ENCODE measurements at places on chromosomes 16 and 17. TPM values are rescaled to one million over a fixed set of nuclear protein-coding genes. Genes with fewer than 3 reads are reported as not detected.
A peak's percentile ranks its signal among the peaks of the same experiment; 100 is the strongest.

GRCh38 chr16:24009098-24009497 is 173.3 kb downstream of the PRKCB start:
- no peak for DNase-seq

DNA sequence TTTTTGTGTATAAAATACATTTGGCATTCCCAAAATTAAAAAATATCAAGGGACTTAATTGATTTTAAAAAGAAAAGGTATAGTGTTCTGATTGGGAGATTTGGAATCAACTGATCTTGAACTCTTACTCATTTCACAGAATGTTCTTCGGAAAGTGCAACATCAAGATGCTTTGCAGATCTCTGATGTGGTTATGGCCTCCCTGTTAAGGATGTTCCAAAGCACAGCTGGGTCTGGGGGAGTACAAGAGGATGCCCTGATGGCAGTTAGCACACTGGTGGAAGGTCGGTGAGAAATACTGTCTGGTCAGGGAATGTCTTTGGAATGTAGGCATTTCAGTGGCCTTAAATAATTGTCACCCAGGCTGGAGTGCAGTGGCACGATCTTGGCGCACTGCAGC is 19.5 kb upstream of the TBKBP1 start:
- no peak for DNase-seq

DNA sequence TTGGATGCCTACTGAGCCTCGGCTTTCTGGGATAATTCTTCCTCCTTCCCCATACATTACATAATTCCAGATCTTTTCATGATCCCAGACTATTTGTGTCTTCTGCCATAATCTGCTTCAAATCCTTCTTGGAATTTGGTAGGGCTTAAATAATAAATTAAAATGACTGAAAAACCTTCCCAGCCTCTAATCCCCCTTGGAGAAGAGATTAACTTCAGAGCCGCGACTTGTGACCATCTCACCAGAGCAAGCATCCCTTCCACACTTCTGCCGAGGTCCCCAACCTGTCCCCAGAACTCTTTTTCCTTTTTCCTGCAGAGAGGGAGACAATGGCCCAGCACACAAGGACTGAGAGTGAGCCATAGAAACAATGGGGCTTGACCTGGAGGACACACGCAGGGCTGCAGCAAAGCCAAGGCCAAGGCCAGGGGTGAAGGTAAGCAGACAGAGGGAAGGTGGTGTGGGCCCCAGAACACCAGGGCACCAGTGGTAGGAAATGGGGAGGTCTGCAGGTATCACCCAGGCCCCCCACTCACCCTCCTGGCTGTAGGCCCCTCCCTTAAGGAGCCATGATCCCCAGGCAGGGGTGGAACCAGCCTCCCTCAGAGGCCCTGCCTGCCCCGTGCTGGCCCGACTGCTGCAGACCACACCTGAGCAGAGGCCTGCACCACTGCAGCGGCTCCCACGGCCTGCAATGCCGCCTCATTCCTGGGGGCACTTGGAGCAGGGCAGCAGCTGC is 9.6 kb upstream of the BCAR1 start:
- no peak for DNase-seq

DNA sequence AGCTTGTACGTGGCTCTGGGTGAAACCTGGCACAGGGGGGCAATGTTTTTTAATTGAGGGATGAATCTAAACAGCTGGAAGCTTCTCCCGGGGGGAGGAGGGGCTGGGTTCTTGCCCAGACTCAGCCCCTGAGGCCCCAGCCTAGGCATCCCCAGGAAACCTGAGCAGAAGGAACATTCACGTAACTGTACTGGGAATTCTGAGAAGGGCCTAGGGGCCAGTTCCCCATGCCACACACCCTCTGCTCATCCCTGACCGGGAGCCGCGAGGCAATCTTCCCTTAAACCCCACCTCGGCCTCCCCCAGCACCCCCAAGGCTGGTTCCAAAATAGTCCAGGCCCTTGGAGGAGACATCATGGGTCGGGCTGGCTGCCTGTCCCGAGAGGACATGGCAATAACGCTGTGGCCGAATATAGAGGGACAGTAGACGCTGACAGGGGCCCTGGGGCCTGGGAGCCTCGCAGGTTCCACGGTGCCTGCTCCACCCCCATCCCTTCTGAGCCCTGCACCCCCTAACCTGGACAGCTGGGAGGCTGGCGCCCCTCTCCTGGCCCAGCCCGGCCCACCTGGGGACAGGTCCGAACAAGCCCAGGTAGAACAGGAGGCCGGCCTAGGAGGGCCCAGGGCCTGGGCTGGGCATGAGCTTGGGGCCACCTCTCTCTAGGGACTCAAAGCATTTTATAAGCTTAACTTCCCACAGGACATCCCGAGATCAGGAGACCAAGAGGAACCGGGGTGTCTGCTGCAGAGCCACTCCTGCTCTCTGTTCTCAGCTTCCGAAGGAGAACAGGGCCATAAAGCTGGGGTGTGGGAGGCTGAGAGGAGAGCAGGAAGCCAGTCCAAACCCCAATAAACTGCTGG is 83.2 kb upstream of the TOB1 start:
- DNase-seq: no peak

DNA sequence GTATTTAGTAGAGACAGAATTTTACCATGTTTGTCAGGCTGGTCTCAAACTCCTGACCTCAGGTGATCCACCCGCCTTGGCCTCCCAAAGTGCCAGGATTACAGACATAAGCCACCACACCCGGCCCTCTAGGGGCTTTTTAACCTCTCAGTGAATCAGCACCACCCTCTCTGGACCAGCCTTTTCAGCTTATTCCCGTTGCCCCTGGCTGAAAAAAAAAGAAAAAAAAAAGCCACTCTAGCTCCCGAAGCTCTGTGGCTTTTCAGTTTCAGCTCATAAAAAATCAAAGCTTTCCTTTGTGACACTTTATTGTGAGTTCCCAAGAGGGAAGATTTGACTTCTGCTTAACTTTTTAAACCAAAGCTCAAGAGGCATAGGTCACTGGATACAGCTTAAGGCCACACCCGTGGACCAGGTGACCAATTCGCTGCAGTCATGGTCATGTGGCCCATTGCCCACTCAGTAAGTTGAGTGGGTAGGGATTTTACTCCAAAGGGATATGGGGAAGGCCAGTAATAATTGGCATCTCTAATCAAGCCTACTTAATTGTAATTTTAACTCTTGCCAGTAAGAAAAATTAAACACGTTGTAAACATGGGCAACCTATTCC is 46.6 kb upstream of the MED13 start:
- no peak for DNase-seq

- DNase-seq: peak; percentile 92
Observed at GRCh38 chr17:28726226-28726626, at the start of gene TLCD1. TLCD1 (minus strand) TSS chr17:28726233; CDS start chr17:28726097, 136 bp downstream.

DNA sequence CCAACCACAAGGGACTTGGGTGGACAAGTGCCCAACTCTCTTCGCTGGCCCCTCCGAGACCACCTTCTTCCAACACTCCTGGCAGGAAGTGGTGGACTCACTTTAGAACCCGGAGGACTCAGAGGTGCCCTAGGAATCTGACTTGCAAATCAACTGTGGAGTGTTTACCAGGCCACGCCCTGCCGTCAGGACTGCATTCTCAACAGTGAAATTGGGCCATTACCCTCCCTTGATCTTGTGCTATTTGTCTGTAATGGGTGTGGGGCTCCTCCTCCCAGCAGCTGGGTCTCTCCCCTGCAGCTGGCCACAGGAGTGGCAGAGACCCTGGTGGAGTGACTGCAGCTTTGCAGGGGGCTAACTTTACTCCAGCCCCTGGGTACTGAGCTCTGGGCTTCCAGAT is 212.2 kb upstream of the RPL38 start:
- DNase-seq: no peak

TRPV2 gene
- polyA plus RNA-seq: 0.62 TPM
